ENCODE measurements at places on chromosomes 5 and 9.
A peak's percentile ranks its signal among the peaks of the same experiment; 100 is the strongest.

DNA sequence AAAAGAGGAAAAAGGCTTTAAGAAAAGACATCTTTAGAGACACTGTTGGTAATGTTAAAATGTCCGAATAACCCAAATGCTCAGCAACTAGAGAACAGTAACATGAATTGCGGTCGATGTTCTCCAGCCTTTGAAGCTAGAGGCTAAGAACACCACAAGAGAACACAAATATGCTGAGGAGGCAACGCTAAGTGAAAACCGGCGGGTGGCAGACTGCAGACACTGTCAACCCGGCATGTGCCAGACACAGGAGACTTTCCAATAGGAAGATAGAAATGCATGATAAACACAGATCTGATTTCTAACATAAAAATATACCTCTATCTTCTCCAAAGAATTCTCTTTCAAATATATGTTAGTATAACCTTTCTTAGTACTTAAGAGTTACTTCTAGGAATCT is 18.4 kb upstream of the DDX41 start:
- no peak for DNase-seq

DNA sequence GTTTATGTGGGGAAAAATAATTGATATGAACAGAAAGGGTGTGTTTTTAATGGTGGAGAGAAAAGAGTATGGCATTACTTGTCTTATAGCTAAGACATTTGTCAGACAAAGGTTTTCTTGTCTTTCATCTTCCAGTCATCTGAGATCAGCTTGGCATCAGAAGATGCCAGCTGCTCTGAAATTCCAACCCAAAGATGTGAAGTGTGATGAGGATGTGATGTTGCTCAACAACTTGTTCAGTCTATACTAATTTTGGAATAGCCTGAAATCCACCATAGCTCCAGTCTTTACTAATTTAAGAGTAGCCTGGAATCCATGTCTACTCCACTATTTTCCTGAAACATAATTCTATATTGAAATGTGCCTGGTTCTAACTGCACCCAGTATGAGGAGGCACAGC is 182.3 kb downstream of the CFAP90 start:
- DNase-seq = no peak

DNA sequence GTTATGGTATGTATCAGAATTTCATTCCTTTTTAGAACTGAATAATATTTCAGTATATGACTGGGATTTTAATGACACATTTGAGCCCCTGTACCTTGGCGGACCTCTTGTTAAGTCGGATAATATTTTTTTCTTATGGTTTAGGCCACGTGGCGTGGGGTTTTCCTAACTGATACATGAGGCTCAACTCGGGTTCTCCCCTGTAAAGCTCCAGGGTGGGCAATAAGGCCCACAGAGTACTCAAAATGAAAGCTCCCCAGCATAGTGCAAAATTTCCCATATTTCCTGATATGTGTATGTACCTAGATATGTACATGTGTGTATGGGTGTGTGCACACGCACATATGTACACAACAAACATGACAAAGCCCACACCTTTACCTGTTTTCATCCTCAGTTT is 24.5 kb downstream of the TICAM2 start:
- DNase-seq = no peak

GRCh38 chr5:111404270-111404769 is 108.0 kb downstream of the STARD4 start:
- no peak for DNase-seq

GRCh38 chr5:115461506-115462290 is 82.9 kb downstream of the FEM1C start:
- peak; percentile 36 for DNase-seq

DNA sequence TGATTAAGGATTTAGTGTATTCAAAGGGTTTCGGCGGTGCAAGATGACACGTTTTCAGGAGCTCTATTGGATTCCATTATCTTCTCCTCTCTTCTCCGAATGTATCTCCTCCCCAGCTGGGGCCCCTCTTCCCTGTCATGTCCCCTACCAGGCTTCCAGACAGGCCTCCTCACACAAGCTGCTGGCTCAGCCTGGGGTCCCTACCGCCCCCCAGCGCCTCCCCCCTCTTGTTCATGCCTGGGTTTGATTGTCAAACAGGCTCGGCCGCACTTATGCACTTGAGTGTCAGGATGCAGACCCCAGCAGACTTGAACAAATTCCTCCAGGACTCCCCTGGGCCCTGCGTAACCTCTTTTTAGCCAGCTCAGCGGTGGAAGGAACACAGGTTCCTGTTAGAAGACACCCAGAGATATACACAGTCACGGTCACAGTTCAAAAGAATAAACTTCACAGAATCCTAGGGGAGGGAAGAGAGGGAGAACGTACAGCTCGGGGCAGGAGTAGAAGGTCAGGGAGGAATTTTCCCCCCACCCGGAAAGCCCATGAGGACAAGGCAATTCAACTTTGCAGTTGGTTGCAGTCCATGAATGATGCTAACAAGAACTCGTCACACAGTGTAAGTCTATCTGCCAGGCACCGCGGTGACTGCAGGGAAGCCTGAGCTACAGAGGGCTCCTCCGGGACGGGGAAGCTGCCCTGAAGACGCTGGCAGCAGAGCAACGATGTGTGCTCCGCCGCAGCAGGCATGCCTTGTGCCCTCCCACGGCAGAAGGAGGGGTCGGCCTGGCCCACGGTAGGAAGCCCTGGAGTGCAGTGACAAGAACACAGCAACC is 560.0 kb downstream of the BNC2 start:
- DNase-seq = no peak

DNA sequence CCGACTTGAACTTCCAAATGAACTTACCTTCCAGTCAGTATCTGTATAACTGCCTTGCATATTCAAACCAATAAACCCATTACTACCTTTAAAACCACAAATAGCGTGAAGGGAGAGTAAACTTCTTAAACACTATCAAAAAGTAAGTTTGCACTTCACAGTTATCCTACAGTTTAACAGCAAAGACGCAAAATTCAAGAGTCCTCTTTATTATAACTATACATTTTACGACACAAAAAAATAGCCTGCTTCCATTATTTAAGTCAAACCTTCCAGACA is 1.8 kb downstream of the PTBP3 start:
- no peak for DNase-seq

DNA sequence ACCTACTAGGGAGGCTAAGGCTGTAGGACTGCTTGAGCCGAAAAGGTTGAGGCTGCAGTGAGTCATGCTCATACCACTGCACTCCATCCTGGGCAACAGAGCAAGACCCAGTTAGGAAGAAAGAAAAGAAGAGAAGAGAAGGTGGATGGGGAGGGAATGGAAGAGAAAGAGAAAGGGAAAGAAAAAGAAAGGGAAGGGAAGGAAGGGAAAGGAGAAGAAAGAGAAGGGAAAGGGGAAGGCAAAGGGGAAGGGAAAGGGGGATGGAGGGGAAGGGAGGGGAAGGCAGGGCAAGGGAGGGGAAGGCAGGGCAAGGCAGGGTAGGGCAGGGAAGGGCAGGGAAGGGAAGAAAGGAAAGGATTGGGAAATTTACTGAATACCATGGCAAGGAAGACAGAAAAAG is 157.0 kb downstream of the ACTL7B start:
- no peak for DNase-seq

GRCh38 chr9:95451065-95451426 is 65.7 kb downstream of the PTCH1 start:
- no peak for DNase-seq

DNA sequence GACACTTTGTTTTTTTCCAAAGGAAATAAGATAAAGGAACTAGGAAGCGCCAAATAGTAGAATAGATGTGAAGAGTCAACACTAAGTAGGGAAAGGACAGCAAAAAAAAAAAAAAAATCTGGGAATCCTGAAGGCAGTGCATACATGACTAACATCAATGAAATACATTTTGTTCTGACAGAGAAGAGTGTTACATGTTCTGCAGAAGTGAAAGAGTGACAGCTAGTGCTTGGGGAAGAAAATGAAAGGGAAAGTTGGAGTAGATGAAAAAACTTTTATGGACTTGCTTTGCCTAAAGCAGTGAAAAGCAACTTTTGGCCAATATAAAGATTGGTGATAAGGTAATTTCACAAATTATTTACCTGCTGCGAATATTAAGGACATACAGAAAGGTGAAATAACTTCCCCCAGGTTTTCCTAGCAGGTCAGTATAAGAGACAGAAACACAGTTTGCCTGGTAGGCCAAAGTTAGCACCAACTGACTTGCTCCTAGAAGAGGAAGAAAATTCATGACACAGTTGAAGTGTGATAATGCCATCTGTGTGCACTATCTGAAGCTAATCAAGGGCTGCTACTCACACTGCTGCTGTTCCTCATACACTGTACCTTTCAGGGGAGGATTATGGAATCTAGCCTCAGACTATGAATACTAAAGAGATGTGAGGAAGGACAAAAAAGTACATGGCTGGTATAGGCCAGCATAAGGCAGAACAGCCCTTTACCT is 38.6 kb downstream of the RANBP6 start:
- peak; percentile 44 for DNase-seq

DNA sequence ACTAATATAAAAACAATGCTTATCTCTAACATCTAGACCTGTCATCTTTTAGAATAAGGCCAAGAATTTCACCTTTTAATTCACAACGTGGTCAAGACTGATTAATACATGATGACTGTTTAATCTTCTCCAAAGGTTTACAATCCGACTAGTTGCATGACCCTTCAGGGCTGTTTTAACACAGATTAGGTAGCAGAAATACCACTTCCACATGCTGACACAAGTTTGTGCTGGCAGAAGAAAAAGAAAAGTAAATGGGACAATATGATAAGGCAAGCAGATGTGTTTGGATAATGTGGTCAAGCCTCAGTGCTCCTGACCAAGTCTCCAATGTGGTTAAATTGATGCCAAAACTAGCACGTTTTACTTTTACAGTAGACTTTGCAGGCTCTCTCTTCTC is 31.1 kb downstream of the SEMA6A start:
- DNase-seq = no peak

- DNase-seq = no peak
Measured at GRCh38 chr5:128315671-128316070, 222.4 kb downstream of the FBN2 start.

DNA sequence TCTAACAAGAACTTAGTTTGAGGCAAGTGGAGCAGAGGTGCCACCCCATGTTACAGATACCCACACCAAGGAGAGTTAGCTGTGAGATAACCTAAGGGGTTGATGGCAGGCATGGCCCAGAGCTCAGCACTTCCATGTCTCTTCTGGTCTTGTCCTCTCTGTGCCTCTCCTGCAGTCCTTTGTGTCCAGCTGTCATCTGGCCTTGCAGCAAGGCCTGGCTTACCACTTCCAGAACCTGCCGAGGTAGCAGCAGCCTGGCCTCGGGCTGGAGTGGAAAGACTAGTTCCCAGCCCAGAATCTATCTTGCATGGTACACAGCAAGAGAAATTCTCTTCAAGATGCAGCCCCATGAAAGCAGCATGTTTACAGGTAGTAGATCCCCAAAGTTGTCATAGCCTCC is 41.5 kb downstream of the PIP5K1B start:
- no peak for DNase-seq

GRCh38 chr9:125190361-125190801 is 778 bp upstream of the PPP6C start:
- DNase-seq = peak; percentile 7

GRCh38 chr9:105194234-105194633 is 50.2 kb upstream of the SLC44A1 start:
- no peak for DNase-seq

DNA sequence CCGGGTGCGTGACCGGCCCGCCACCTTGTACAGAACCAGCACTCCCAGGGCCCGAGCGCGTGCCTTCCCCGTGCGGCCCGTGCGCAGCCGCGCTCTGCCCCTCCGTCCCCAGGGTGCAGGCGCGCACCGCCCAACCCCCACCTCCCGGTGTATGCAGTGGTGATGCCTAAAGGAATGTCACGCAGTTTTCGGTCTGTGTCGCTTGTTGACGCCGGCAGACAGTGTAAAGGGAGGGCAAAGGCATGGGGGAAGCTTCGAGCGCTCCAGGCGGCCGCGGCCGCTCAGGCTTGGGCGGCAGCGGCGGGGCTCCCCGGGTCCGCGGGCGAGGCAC is 1.3 kb downstream of the LRRC26 start:
- DNase-seq = no peak

DNA sequence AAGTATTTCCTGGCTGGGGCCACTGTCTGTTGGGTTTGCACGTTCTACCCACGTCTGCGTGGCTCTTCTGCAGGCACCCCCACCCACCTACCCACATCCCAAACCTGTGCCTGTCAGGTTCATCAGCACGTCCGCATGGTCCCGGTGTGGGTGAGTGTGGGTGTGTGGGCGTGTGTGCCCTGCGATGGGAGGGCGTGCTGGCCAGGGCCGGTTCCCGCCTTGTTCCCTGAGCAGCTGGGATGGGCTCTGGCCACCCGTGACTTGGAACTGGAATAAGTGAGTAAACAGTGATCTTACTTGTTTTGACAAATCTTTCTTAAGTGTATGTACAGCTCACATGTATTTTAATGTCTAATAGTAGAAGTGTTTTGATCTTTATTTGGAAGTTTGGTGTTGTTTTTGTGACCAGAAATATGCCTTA is 20.4 kb downstream of the ERGIC1 start:
- DNase-seq = no peak

DNA sequence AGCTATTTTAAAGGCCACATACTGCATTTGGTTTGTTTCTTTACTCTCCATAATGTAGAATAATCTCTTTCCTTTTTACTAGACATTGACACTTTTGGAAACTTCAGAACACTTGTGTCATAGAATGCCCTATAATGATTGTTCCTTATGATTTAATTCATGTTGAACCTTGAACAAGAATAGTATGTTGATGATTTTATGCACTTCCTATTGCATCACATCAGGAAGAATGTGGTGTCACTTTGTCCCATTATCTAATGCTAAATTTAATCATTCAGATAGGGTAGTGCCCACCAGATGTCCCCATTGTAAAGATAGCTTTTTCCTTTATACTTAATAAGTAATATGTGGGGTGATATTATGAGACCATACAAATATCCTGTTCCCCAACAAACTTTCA is 19.4 kb upstream of the DEPDC1B start:
- no peak for DNase-seq

GRCh38 chr9:123773783-123774182 is 156.1 kb downstream of the DENND1A start:
- no peak for DNase-seq

DNA sequence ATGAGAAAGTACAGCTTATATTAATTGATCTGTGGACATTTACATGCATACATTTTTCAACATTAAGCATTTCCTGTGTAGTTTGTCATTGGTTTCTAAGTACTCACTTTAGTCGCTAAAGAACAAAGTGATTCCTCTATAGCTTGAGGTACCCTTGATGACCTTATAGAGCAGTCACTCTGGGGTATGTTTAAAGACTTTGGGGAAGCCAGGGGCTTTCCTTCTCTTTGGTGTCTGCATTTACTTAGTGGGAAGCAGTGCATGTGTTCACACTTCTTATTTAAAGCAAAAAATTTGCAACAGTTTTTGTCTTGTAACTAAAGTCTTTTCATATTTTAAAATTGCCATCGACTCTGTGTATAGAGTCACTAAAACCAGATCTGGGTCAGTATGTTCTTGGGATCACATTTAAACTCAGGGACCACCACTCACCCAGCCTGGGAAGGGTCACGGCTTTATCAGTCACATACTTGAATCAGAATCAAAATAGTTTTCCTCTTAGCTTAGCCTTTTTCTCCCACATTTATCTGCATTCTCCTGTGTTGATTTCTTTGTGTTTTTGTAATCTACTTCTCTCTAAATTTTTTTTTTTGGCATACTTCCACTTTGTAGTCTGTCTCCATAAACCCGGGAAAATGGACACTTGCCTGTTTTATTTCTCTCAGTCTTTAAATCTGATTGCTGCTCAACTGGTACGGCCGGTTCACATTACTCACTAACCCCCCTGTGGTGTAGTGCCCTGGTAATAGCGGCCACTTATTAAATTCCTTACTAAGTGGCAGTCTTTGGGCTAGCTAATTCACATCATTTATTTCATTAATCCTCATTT is 143.9 kb upstream of the FBN2 start:
- DNase-seq = no peak

- peak; percentile 59 for DNase-seq
Measured at GRCh38 chr5:18745042-18745987, 1111.1 kb downstream of the TAF11L14 start.

Data from small intestine (tissue), 16 donors.